ENCODE measurements at places on chromosomes 5 and 9.
A peak's percentile ranks its signal among the peaks of the same experiment; 100 is the strongest.

- peaks cover 16% of the 10 kb centered on the region for H3K4me1 ChIP-seq
- H3K27me3 ChIP-seq, result no peaks in the 10 kb centered on the region
- H3K36me3 ChIP-seq, result no peaks in the 10 kb centered on the region
- no peak overlapping the region for H3K4me3 ChIP-seq
Observed at GRCh38 chr5:163908253-163908652, 402.8 kb downstream of the MAT2B start.

GRCh38 chr5:3056866-3057265 is 305.4 kb upstream of the IRX2 start:
- no peak for DNase-seq
- no peaks in the 10 kb centered on the region for H3K36me3 ChIP-seq
- no peaks in the 10 kb centered on the region for H3K27me3 ChIP-seq
- H3K4me3 ChIP-seq, result no peak overlapping the region
- no peak overlapping the region for H3K27ac ChIP-seq
- no peaks in the 10 kb centered on the region for H3K4me1 ChIP-seq

GRCh38 chr9:128275198-128276007 is at the start of gene GOLGA2:
TSS of gene GOLGA2 (minus strand) at chr9:128276007. CDS start at chr9:128275976, 31 bp downstream.
- peaks cover 46% of the 10 kb centered on the region for H3K4me1 ChIP-seq
- peak within 1 kb of the TSS; percentile 89 for H3K27ac ChIP-seq
- no peak for DNase-seq
- H3K36me3 ChIP-seq, result peaks cover 27% of the 10 kb centered on the region
- no peaks in the 10 kb centered on the region for H3K27me3 ChIP-seq
- H3K4me3 ChIP-seq, result peak within 1 kb of the TSS; percentile 88

GRCh38 chr5:145471831-145472612 is 363.1 kb downstream of the PRELID2 start:
- no peak for DNase-seq
- H3K4me3 ChIP-seq, result no peak overlapping the region
- no peak overlapping the region for H3K27ac ChIP-seq
- H3K4me1 ChIP-seq, result no peaks in the 10 kb centered on the region

GRCh38 chr5:141127305-141127704 is 5.7 kb downstream of the PCDHB4 start:
- no peak overlapping the region for H3K4me3 ChIP-seq
- no peaks in the 10 kb centered on the region for H3K4me1 ChIP-seq
- no peaks in the 10 kb centered on the region for H3K36me3 ChIP-seq
- DNase-seq, result no peak

GRCh38 chr9:36091026-36091953 is 45.2 kb upstream of the GLIPR2 start:
- H3K36me3 ChIP-seq, result peaks cover 8% of the 10 kb centered on the region
- no peak overlapping the region for H3K4me3 ChIP-seq
- no peaks in the 10 kb centered on the region for H3K27me3 ChIP-seq
- peaks cover 9% of the 10 kb centered on the region for H3K4me1 ChIP-seq
- DNase-seq, result no peak

DNA sequence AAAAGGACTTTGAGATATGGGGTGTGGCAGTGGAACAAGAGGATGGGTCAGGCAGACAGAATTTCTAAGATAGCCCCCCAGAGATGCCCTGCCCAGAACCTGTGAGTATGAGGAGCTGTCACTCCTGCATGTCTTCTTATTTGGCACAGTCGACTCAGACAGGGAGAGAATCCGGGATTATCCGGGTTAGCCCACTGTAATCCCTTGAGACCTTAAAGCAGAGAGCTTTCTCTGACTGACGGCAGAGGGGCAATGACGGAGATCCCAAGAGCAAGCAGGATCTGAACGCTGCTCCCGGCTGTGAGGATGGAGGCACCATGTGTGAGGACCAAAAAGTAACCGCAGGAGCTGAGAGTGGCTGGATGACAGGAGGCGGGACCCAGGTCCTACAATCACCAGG is 8.8 kb upstream of the NHP2 start:
- peaks cover 39% of the 10 kb centered on the region for H3K27me3 ChIP-seq
- H3K36me3 ChIP-seq, result no peaks in the 10 kb centered on the region
- H3K4me3 ChIP-seq, result no peak overlapping the region
- no peak overlapping the region for H3K27ac ChIP-seq
- peaks cover 9% of the 10 kb centered on the region for H3K4me1 ChIP-seq

DNA sequence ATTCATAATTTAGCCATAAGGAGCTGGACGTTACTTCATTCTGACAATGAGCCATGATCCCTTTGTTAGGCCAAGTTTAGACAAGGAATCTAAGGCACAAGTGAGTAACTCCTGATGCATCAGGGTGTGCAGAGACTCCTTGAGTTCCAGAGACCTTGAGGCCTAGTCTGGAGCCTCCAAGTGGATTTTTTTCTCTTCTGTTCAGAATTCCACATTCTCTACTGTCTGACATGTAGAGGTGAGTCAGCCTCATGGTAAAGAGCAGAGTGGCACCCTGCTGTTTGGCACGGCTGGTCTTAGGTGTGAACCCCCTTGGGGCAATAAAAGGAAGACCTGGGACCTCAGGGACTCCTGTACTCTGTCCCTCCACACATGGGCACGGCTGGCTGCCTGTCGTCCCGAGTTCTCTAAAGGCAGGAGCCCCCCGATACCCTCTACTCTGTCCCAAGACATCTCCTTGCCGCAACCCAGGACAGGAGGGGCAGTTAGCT is 22.0 kb upstream of the TGFBI start:
- peaks cover 5% of the 10 kb centered on the region for H3K4me1 ChIP-seq
- no peaks in the 10 kb centered on the region for H3K27me3 ChIP-seq
- H3K4me3 ChIP-seq, result no peak overlapping the region
- no peak for DNase-seq
- no peaks in the 10 kb centered on the region for H3K36me3 ChIP-seq

GRCh38 chr9:13292782-13293181 is 13.3 kb upstream of the MPDZ start:
- no peak for DNase-seq
- no peaks in the 10 kb centered on the region for H3K36me3 ChIP-seq
- H3K4me3 ChIP-seq, result no peak overlapping the region
- no peak overlapping the region for H3K27ac ChIP-seq
- no peaks in the 10 kb centered on the region for H3K4me1 ChIP-seq

DNA sequence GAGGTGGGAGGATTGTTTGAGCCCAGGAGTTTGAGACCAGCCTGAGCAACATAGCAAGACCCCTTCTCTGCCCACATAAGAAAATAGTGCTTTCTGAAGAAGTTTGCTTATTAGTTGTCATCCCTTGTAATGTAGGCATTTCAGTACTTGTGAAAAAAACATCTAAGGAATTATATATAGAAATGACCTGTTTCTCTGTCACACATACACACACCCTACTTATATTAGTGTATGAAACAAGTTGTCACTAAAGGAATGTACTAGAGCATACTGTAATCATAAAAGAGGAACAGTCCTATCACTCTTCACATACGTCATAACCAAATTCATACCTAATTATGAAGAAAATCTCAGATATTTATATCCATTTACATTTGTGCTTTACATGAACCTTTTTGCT is 122.0 kb downstream of the NIPBL start:
- no peak for DNase-seq
- no peaks in the 10 kb centered on the region for H3K4me1 ChIP-seq
- no peak overlapping the region for H3K4me3 ChIP-seq
- H3K27me3 ChIP-seq, result no peaks in the 10 kb centered on the region

DNA sequence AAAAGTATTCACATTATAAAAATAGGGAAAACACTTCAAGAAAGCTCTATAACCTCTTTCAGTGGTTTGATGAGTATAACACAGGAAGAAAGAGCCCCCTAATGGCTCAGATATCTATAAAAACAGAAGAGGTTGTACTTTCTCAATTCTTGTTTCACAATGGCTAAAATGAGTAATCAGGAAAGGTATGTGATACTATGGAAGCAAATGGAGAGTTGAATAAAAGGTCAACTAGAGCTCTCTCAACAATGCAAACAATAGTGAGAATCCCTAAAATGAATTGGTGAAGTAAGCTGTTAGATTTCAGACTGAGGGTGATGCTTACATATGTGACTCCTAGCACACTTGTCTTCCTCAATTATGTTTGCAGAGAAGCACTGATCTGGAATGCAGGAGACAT is 584.6 kb upstream of the CDH18 start:
- H3K4me1 ChIP-seq, result no peaks in the 10 kb centered on the region
- no peak overlapping the region for H3K27ac ChIP-seq
- H3K36me3 ChIP-seq, result no peaks in the 10 kb centered on the region
- no peaks in the 10 kb centered on the region for H3K27me3 ChIP-seq

DNA sequence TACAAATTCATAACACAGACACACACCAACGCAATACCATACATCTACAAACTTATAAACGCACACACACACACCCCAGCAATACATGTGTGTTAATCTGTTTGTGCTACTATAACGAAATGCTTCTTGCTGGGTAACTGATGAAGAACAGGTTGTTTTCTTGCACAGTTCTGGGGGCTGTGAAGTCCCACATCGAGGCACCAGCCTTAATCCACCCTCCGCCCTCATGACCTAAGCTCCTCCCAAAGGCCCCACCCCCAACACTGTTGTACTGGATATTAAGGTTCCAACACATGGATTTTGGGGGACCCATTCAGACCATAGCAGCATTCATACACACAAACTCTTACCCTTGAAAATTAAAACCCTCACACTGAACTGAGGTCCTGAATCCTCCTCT is 38.8 kb upstream of the LPCAT1 start:
- peaks cover 11% of the 10 kb centered on the region for H3K36me3 ChIP-seq
- H3K27me3 ChIP-seq, result no peaks in the 10 kb centered on the region
- no peak overlapping the region for H3K27ac ChIP-seq
- H3K4me1 ChIP-seq, result peaks cover 7% of the 10 kb centered on the region
- no peak for DNase-seq
- H3K4me3 ChIP-seq, result no peak overlapping the region

- H3K4me3 ChIP-seq, result no peak overlapping the region
- H3K27me3 ChIP-seq, result peaks cover 17% of the 10 kb centered on the region
- no peaks in the 10 kb centered on the region for H3K4me1 ChIP-seq
- H3K36me3 ChIP-seq, result no peaks in the 10 kb centered on the region
- H3K27ac ChIP-seq, result no peak overlapping the region
Observed at GRCh38 chr5:78308703-78309102, 14.2 kb upstream of the AP3B1 start.

- H3K4me1 ChIP-seq, result no peaks in the 10 kb centered on the region
- no peak for DNase-seq
- H3K4me3 ChIP-seq, result no peak overlapping the region
Observed at GRCh38 chr5:130109152-130109551, 204.9 kb downstream of the CHSY3 start.

- H3K27ac ChIP-seq, result no peak overlapping the region
- H3K27me3 ChIP-seq, result no peaks in the 10 kb centered on the region
Observed at GRCh38 chr9:18014556-18014955, 435.7 kb downstream of the SH3GL2 start.

GRCh38 chr9:69412741-69413150 is 87.7 kb downstream of the ENTREP1 start:
- H3K27me3 ChIP-seq, result no peaks in the 10 kb centered on the region
- H3K4me3 ChIP-seq, result no peak overlapping the region
- H3K27ac ChIP-seq, result no peak overlapping the region

GRCh38 chr5:135031813-135032694 is 2.0 kb downstream of the PITX1 start:
- H3K36me3 ChIP-seq, result no peaks in the 10 kb centered on the region
- H3K4me1 ChIP-seq, result peaks cover 26% of the 10 kb centered on the region
- no peak overlapping the region for H3K27ac ChIP-seq
- no peak for DNase-seq
- H3K27me3 ChIP-seq, result peaks cover 99% of the 10 kb centered on the region

DNA sequence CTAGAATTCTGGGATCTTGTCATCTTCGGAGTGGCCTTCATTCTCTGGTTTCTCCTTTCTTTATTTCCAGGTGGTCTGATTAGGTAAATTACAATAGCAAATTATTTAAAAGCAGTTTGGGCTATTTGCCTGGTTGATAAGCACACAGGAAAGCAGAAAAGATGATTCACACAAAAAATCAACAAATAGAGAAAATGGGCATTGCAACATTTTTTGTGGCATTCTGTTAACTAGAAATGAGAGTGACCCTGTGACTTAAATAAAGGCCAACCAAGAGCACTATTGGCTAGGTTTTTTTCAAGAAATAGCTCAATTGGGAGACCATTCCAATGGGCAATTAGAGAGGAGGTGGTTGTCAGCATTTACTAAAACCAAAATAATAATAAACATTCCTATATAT is 6.5 kb upstream of the PDZD2 start:
- no peak for DNase-seq
- H3K27me3 ChIP-seq, result no peaks in the 10 kb centered on the region
- no peaks in the 10 kb centered on the region for H3K4me1 ChIP-seq
- no peaks in the 10 kb centered on the region for H3K36me3 ChIP-seq

DNA sequence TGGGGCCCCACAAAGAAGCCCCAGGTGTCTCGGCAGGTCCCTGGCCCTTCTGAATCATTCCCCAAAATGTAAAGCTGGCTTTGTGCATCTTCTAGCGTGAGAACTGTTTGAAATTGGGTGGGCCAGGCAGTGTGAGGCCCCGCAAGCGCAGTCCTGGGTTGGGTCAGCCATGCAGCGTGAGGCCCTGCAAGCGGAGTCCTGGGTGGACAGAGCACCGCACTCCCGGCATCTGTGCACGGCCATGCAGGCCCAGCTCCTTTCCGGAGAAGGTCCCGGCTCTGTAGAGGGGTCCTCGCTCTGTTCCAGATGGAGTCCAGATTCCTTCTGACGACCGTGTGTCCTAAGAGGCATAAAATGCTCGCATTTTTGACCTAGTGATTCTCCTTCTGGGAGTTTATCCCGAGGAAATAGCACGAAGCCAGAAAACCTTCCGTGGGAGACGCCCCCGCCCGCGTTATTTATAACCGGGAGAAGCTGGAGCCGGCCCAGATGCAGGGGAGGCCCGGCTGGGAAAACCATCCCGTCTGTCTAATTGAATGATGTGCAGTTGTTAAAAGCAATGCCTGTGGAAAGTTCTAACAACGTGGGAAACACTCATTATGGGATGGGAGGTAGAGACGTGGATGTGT is 19.4 kb upstream of the NOTCH1 start:
- no peak overlapping the region for H3K4me3 ChIP-seq
- H3K27me3 ChIP-seq, result no peaks in the 10 kb centered on the region
- no peaks in the 10 kb centered on the region for H3K36me3 ChIP-seq
- no peak for DNase-seq
- H3K4me1 ChIP-seq, result peaks cover 89% of the 10 kb centered on the region

DNA sequence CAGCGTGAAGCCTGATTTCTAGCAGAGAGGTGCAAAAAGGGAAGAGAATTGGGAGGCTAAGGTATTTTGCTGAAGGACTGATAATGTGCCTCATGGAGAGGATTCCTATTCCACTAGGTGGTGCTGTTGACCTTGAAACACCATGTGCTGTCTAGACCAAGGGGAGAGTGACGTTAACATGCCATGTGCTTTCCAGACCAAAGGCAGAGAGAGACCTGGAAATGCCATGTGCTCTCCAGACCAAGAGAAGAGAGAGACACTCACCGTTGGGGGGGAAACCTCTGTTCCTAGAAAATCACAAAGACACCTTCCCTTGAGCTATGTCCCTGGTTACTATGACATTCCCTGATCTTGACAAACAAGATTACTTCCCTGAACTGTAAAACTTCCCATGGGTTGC is 286.0 kb upstream of the TUSC1 start:
- no peaks in the 10 kb centered on the region for H3K4me1 ChIP-seq
- H3K36me3 ChIP-seq, result no peaks in the 10 kb centered on the region
- H3K27me3 ChIP-seq, result no peaks in the 10 kb centered on the region
